ENCODE measurements at places on chromosomes 3 and 15.

DNA sequence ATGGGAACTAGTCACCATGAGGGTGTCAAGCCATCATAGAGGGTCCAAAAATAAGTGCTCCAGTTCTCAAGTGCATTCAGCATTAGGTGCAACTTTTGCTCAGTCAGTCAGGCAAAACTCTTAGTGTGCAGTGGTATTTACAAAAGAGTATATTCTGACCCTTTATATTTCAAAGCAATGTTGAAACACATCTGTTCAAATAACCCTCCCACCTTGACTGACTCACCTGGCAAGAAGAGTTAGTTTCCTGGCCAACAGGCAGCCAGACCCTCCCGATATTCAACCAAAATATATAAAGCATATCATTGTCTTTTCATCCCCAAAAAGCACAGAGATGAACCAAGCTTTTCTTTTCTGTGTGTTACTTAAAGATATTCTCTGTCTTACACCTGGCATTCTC, 7.6 kb upstream of the COL8A1 start:
- no peak for DNase-seq

GRCh38 chr15:85016275-85016674, 34.6 kb downstream of the PDE8A start:
- DNase-seq, result peak; percentile 20

GRCh38 chr15:90930861-90931574, 1.3 kb downstream of the HDDC3 start:
- no peak for DNase-seq

- DNase-seq, result no peak
These were observed 108.2 kb upstream of the MBNL1 start for GRCh38 chr3:152160350-152161011.

DNA sequence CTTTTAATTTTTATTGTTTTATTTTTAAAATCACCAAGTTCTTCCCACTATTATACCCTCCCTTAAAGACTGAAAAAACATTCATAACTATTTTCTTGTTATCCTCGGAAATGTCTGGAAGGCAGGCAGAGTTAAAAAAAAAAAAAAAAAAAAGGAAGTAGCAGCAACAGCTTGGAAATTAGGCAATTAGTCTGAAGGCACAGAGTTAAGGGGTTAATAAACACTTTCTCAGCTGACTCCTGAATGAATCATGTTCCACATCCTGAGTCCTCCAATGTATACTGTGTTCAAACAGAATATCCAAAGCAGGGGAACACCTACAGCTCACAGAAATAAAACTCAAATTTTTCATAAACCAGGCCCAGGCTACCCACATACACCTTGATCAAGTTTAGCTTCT, 5.8 kb downstream of the HEXA start:
- no peak for DNase-seq

GRCh38 chr15:78968114-78968513, 23.3 kb upstream of the CTSH start:
- no peak for DNase-seq

GRCh38 chr3:152466784-152467183, 198.1 kb downstream of the MBNL1 start:
- peak; percentile 70 for DNase-seq

DNA sequence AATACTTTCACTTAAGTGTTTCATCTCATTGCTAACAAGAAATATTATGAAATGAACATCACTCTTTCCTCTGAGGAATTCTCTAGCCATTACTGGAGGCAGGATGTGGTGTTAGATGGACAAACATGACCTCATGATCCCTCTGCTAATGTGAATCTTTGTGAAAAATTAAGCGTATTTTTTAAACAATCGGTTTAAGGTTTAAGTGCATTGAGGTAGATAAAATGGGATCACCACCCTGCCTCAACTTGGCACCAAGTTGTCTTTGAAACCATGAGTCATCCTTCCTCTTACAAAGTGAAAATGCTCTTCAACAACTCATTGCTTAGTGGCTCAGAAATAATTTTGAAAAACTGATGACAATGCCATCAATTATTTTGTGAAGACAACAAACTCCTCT, 76.0 kb upstream of the DCBLD2 start:
- peak; percentile 79 for DNase-seq

DNA sequence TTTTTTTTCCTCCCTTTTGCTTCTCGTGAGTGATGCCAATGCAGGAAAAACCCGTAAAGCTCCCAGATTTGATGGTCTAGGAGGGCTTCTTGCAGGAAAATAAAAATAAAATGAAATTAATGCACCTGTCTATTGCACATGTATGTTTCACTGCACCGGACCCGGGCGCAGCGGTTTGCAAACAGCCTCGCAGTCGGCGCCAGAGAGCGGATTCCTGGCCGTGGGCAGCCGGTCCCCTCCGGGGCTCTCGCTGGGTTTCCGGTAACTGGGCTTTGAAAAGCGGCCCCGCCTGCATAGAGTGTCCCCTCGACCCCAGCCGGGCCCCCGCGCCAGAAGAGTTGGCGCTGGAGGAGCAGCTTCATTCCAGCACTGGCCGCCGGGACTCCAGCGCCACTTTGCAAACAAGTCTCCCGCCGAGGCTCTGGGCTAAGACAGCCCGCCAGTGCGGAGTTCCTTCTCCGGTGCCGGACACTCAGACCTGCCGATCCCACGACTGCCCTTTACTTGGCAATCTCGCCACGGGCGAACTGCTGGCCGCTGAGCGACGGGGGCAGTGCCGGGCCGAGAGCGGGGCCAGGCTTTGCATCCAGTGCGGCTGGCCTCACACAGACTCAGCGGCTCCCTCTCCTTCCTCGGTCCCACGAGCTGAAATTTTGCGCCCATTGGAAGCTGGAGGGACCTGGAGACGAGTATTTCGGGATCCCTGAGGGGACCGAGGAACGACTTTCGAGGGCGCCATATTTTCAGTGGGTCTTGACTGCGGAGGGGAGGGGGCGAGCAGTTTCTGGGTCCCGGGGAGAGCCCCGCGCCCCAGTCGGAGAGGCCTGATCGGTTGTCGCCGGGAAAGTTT, 225.9 kb upstream of the C2CD4B start:
- no peak for DNase-seq

DNA sequence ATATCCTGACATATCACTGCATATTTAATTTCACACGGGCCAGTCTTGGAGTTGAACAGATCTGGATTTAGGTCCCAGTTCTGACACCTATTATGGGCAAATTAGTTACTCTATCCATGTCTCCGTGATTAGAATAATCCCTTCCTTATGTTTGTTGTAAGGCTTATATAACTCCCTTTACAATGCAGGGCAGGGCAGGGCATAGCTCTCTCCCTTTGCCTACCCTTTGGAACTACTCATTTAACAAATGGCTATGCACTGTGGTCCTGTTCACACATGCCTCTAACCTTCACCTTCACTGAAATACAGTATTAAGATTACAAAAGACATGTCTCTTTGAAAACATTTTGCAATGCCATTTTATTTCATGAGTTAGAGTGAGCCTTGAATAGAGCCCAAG, 24.8 kb upstream of the ATP13A5 start:
- DNase-seq, result no peak

DNA sequence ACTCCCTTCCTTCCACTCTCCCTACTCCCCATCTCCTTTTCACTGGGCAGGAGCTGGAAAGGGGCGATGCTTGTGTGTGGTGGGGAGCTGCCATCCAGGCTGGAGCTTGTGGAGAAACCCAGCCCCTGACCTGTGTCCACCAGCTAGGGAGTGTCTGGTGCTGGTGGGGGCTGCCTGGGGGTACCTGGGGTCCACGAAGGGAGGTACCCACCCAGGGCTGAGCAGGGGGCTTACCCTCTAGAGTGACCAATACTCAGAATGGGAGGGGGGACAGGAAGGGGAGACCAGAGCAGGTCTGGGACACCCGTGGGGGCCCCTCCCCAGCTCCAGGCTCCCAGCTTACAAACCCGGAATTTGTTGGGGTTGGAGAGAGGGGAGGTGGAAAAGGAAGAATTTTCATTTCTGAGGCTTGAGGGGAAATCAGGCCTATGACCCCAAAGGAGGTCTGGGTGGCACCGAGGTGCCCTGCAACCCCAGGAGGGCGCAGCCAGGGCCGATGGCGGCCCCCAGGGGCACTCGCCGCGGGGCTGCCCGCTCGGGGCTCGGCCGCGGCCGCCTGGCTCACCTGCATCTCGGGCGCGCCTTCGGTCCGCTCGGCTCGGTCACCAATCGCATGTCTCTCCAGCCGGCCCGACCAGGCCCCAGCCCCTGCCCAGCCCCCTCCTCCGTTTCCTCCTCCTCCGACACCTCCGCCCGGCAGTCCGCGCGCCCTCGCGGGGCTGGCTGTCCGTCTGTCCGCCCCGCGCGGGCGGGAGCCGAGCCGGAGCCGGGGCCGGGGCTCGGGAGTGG, 773 bp downstream of the LINGO1 start:
- no peak for DNase-seq

DNA sequence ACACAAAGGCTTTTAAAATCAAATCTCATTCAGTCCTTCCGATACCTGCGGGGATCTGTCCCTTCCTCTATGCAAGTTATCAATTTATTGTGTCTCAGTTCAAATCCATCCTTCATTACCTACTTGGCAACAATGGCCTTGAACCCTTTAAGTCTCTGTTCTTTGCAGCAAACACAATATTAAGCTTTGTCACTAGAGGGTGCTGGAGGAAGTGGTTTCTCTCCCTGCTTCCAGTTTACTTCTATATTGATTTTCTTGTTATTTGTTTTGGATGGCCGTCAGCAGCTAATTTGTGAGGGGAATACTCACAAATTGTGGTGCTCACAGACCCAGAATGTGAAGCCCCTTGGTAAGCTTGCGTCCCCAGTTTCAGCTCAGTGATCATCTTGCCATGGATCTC, 278.3 kb downstream of the FGF12 start:
- no peak for DNase-seq

DNA sequence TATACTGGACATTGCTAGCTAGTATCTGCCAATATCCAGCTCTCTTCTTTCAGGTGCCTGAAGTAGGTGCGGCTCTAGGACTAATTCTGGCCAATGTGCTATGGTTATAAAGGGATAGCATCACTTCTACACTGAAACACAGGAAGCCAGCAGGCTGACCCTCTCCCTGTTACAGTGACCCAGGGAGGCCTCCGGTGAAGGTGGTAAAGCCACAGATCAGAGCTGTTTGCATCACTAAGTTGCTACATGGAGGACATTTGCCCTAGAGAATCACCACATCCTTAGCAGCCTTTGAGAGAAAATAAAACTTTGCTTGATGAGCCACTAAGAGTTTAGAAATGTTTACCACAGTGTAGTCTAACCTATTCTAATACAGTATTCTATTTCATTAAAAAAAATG, 161.4 kb downstream of the CHST2 start:
- no peak for DNase-seq

- no peak for DNase-seq
These were observed 165.3 kb downstream of the FNDC3B start for GRCh38 chr3:172204716-172205115.

- DNase-seq, result no peak
These were observed 85.4 kb downstream of the IGSF11 start for GRCh38 chr3:118949113-118949760.

DNA sequence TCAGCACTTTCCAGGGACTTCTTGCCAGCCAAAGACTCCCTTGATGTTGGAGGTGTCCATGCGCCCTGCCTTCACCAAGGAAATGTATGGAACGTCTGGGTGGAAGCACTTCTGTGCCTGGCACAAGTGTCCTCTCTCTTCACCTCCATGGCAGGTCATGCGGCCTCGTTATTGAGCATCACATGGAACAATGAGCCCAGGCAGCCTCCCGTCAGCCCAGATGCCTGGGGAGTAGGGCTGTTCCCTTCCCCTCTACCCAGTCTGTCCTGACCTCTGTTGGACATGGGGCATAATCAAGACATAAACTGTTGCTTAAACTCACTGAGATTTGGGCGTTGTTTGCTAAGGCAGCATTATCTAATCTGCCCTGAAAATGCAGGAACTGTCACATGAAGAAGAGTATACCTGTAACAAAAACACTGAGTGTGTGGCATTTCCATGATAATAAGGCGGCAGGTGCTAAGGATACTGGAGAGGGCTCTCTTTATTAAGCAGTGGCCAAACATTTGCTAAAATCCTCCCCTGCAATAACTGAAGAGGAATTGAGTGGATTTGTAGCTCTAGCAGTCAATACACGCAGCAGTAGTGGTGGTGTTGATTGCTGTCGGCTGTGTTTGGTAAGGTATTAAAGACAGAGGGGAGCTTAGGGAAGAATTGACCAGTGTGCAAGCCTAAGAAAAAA, 338.2 kb upstream of the ATP10A start:
- no peak for DNase-seq

DNA sequence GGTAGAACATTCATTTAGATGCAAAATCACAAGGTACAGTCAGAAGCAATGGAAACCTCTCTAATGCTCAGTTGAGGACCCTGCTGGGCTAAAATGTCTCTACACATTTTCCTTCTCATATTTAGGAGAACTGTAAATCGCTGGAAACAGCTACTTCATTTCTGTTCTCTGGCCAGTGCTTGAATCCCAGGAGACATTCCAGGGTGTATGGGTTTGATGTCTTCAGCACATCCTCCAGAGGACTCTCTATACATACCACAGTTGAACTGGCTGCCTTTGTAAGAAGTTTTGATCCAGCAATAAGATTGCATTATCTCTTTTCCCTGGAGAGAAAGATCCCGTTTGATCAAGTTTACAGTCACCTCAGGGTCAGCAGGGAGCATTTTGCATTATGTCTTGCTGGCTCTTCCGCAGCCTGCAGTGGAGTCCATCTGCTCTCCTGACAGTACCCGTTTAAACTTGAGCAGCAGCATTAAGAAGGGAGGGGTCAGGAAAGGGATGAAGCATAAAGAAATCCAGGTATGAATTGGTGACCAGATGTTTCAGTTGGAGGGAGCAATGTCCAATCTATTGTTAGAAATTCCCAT, 676.0 kb downstream of the EPHA3 start:
- no peak for DNase-seq

- no peak for DNase-seq
These were observed 172.0 kb downstream of the MTHFS start for GRCh38 chr15:79724804-79725203.

DNA sequence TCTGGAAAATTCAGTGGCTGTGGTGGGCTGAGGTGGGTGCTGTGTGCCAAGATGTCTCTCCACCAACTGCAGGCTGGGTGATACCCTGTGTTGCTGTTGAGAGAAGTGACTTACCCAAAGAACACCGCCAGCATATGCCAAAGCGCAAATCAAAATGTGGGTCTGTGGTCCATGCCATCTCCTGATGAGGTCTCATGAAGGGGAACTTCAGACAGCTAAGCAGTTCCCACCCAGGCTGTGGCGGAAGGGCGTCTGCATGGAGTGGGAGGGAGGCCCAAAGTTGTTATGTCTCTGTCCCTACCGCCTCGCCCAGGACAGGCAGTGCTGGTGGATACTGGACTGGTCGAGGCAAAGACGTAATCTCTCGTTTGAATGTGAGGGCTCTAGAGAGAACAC, 70.9 kb upstream of the PLXNA1 start:
- no peak for DNase-seq

GRCh38 chr3:151293127-151293526, 14.8 kb upstream of the P2RY14 start:
- DNase-seq, result no peak

- peak; percentile 61 for DNase-seq
These were observed 142.7 kb downstream of the FNDC3B start for GRCh38 chr3:172181932-172182586.

DNA sequence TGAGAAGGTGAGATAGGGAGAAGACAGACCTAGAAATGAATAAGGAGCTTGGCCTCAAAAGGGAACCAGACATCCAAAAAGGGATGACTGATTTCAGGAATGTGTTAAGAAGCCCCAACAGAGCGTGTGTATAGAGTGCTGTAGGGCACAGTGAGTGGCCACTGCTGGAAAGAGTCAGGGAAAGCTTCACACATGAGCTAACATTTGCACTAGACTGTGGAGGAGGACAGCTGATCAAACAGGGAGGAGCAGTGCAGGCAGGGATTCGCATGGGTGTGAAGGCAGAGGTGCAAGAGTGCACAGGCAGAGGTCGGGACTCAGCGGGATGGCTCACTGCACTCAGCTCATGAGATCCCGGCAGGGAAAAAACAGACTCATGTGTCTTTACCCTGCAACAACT, 61.8 kb downstream of the NPTN start:
- DNase-seq, result no peak

- no peak for DNase-seq
These were observed 84.3 kb downstream of the ADAMTS7 start for GRCh38 chr15:78726870-78727551.

Data from fibroblast of skin of abdomen (primary cell).